ENCODE measurements at places on chromosomes 5 and 9.
A peak's percentile ranks its signal among the peaks of the same experiment; 100 is the strongest.

DNA sequence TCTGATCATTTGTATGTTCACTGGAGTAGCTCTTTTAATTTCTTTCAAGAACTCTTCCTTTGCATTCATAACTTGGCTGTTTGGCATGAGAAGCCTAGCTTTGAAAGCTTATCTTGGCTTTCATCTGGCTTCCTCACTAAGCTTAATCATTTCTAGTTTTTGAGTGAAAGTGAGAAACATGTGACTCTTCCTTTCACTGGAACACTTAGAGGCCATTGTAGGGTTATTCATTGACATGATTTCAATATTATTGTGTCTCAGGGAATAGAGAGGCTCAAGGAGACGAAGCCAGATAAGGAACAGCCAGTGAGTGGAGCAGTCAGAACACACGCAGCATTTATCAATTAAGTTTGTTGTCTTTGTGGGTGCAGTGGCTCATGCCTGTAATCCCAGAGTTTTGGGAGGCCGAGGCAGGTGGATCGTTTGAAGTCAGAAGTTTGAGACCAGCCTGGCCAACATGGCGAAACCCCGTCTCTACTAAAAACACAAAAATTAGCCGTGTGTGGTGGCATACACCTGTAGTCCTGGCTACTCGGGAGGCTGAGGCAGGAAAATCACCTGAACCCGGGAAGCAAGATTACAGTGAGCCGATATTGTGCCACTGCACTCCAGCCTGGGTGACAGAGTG is 98.3 kb downstream of the UGCG start:
- DNase-seq: no peak

DNA sequence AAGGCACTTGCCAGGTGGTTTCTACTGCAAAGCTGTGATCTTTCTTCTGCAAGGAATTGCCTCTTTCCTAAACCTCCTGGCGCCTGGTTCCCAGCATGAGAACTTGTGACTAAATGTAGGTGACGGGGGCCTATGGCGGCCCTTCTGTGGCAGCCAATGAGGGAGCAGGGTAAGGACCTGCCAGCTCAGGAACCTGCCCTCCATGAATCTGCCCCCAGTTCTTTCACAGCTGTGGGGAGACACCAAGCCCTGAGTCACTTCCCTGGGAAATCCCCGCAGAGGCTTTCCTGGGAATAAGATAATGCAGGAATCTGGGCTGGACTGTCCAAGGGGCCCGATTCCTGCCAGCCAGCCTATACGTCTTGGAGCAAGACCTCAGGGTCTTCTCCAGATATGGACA is 56.7 kb upstream of the CTNNA1 start:
- DNase-seq: no peak

DNA sequence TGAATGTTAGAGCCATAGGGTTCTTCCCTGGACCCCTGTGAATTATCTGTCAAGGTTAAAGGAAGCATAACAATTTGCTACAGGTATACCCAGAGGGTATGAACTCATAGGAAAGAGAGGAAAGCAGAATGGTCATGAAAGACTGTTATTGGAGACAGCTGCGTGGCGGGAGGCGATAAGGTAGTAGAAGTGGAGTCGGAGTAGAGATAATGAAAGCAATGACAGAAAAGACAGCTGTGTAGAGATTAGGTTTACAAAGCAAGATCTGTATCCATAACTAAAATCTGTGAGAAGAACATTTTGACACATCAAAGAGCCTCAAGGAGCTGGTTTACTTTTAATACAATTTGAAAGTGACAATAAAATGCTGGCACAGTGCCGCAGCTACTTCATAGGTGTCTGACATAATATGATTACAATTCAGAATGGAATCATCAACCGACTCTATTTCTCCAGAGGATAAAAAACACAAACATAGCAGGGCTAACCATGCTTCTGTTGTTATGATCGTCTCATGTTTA is 603.9 kb downstream of the CDH12 start:
- no peak for DNase-seq

DNA sequence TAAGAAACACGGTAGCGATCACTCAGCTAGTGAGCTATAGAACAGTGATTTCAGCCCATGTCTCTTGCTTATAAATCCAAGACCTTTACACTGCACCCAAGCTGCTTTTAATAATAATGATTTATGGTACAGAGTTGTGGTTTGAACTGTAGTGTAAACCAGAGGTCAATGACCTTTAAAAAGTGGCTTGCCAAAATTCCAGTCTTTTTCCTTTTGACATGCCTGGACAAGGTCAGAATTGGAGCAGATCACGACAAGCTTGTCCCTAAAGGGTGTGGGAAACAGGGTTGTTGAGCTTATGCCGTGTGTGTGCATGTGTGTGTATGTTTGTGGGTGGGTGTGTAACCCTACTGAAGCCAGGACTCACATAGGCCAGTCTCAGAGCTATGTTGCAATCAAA is 225.3 kb upstream of the CLINT1 start:
- DNase-seq: no peak

DNA sequence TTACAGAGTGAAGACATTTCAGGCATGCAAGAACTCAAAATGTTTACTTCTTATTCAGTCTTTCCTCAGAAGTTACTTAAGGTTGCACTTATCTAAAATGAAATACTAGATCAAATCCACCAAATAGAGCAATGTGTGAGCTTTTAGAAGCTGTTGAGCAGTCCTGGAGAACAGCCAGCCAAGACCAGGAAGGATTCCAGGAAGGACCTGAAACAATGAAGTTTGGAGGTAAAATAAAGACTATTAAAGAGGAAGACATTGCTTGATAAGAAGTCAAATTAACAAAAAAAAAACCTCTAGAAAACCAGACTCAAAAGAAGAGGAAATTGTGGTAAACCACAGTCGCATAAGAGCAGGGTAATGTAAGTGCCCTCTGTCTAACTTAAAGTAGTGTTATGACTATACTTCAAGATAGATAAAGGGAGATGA is 156.2 kb upstream of the S1PR3 start:
- DNase-seq: peak; percentile 55

GRCh38 chr9:121289026-121289771 is 21.2 kb downstream of the GSN start:
- no peak for DNase-seq

- DNase-seq: no peak
These were observed 343.5 kb downstream of the PLK2 start for GRCh38 chr5:58116346-58116745.

DNA sequence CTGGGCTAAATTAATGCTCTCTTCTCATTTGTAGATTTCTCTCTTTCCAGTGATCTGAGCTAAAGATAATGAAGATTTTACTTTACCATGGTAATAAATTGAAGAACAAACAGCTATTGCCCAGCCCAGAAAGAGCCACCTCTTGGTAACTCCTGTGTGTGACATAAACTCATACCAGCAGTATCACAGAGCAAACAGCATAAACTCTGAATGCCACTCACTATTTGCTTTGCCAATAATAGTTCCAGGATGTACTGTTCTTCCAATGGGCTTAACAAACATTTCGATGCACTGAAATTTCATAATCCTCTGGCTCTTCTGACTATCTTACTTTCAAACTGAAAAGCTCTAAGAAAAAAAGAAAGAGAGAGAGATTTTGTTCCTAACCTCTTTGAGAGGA is 69.8 kb upstream of the RASEF start:
- no peak for DNase-seq

DNA sequence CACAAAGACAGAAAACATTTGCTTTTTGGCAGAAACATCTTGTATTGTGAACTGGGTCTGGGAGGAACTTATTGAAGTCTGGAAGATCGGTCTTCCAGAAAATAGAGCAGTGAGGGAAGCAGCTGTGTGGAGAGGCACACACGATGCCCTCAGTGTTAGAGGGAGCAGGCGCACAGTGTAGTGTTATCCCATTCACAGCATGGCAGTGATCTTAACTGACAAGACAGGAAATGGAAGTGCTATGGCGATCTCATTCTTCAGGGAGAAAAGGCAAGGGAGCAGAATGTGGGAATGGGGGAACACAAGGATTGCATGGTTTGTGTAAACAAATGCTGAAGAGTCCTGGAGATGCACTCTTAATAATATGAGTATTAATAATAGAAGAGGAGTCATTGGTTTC is 161.0 kb downstream of the PBX3 start:
- DNase-seq: no peak

DNA sequence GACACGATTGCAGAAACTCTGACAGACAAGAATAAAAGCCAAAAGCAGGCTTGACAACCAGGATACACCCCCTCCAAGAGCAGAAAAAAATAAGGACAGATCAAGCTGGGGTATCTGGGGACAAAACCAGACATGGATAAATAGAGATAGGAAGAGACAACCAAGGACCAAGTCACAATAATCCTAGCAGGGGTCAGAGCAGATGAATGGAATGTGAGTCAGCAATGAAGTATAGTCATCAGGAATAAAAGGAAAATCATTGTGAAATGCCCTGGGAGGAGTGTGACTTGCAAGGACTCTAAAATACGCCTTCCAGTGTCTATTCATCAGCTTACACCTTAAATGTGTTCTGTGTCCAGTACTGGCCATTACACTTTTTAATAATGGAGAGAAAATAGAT is 206.8 kb downstream of the CAAP1 start:
- no peak for DNase-seq

DNA sequence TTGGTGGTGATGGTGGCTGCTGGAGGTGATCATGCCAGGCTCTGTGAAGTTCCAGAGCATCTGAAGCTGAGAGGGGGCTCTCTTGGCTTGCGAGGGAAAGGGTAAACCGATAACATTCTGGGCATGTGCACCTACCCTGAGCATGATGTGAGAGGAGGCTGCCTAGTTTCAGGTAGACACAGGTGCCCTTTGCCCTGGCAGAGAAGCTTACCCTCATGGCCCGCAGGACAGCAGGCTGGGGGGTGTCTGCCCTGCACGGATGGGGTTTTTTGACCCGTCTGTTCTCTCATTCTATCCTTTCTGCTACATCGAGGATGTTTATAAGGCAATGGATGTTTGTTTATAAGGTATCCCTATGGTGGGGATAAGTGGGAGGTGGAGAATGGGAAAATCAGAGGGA is 132.9 kb downstream of the WDR41 start:
- no peak for DNase-seq

GRCh38 chr5:172835290-172835993 is 1.4 kb downstream of the ERGIC1 start:
- peak; percentile 33 for DNase-seq

DNA sequence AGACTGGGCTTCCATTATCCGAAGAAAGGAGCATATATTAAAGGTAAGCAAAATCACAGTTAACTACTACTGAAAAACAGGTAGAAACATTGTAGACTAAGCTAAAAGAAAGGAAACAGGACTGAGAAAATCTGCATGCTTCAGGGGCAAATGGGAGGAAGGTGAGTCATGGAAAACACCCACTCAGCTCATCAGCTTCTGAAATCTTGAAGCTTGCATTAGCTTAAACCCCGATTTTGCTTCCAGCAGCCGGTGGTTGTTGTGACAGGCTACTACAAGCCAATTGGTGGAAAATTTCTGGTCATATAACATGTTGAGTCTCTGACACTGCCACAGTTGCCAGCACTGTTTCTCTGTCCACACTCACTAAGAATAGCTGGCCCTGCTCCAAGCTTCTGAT is 179.6 kb upstream of the PUM3 start:
- no peak for DNase-seq

DNA sequence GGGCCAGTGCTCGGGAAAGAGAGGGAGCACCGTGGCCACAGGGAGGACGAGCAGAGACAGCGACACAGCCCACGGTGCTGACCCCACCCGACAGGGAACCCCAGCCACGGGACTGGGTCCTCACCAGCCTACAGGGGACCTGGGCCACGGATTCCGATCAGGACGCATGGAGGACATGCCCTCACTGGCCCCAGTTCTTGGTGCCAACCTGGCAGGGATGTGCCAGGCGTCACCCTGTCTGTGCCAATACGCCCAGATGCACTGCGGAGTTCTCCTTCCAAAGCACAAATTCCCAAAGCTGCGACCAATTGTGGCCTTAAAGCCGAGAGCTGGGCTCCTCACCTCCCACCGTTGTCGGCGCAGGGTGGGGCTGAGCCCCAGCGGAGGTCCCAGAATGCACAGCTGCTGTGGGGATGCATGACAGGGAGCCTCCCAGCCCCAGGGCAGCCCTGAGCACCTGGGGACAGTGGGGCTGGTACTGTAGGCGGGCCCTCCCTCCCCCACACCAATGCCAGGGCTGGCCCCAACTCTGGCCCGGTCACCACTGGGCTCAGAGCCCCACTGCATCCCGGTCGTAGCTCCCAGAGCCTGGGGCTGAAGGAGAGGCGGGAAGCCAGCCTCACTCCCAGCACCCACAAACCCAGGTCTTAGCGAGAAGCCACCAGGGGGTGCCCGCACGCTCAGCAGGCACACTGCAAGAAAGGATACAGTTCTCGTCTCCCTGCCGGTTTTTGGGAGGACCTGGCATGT is 44.2 kb downstream of the NKD2 start:
- no peak for DNase-seq

DNA sequence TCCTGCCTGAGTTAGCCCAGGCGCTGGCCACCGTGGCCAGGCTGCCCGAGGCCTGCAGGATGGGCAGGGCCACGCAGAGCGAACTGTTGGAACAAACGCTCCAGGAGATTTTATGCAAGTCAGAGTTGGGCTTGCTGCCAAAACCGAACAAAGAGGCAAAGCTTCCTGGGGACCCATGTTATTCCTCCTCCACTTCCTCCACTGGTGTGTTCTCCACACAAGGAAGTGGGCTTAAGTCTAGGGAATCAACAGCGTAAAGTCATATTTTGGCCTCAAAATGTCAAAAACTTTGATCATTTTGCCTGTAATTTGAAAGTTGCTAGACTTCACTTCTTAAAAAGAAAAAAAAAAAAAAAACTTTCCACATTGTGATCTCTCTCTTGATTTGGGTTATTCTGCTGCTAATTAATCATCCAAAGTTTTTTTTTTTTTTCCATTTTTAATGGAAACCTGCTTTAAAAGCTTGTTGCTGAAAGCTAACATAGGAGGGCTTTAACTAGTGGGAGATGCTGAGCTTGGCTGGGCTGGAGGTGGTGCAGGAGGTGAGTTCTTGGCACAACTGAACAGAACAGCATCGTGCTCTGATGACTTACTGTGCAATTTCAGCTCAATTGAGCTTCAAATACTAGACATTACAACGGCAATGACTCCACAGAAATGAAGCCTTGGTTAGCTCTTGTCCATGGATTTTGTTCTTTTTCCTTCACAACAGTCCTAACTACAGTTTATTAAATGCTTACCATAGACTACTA is 73.0 kb downstream of the PTPDC1 start:
- DNase-seq: no peak

GRCh38 chr9:87554976-87555375 is 57.3 kb downstream of the DAPK1 start:
- peak; percentile 15 for DNase-seq

- no peak for DNase-seq
These were observed 90.8 kb downstream of the LNPEP start for GRCh38 chr5:97026721-97027120.
